Anterior cingulate cortex (tissue), 58 donors: ENCODE measurements at places on chromosomes 12 and 14.

DNA sequence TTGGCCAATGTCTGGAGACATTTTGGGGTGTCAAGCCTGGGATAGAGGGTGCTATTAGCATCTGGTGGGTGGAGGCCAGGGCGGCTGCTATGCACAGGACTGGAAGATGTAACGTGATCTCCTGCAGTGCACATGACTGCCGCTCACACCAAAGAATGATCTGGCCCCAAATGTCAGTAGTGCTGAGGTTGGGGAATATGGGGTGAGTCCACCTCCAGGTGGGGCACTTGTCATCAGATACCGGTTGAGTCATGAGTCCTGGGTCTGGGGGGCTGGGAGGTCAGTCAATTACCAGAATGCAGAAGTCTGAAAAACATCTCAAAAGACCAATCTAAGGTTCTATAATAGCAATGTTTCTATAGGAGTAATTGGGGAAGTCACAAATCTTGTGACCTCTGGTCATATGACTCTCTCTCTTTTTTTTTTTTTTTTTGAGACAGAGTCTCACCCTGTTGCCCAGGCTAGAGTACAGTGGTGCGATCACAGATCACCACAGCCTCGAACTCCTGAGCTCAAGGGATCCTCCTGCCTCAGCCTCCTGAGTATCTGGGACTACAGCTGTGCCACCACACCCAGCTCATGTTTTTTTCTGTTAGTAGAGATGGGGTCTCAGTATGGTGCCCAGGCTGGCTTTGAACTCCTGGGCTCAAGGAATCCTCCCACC lies 6.0 kb upstream of the SDSL start:
- no peak for DNase-seq

GRCh38 chr14:81485372-81485771 lies 48.3 kb downstream of the SEL1L start:
- no peak for DNase-seq

DNA sequence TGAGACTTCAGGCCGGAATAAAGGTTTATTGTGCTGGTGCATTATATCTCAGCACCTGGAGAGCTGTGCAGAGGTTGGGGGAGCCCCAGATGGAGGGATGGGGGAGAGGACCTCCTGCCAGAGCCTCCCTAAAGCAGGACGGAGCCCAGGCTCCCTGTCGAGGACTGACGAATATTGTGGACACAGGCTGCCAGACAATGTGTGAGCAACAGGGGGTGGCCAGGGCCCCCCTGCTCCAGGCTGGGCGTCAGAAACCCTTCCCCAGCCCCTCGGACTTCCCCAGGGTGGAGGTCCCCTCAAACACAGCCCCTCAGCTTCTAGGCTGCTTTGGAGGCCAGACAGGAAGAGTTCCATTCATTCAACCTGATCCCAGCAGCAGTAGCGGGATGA lies 8.0 kb downstream of the TMEM119 start:
- DNase-seq, result no peak

GRCh38 chr12:130281153-130281799 lies 56.4 kb upstream of the PIWIL1 start:
- DNase-seq, result no peak

DNA sequence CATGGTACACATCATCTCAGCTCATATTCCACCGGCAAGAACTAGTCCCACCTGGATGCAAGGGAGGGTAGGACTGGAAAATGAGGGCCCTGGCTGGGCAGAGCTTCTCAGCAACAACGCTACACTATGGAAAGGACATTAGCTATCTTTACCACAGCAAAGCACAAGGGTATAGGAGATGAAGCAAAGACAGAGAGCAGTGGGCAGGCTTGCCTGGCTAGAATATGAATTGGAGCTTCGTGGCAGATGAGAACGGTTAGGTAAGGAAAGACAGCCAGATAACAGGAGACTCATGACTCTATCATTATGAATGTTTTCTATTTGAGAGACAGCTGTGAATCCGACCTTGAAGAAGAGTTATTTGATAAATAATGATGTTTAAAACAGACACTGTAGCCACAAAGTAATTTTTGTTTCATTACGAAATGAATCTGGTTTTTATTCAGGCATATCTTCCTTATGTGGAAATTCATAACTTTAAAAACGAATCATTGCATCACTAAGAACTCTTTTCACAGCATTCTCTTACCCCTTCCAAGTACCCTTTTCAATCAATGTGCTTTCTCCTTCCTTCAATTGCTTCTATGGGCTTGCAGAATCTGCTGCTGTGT lies 59.1 kb upstream of the PCED1B start:
- no peak for DNase-seq

GRCh38 chr12:21323736-21324135 lies 11.0 kb downstream of the SLCO1A2 start:
- DNase-seq, result no peak

GRCh38 chr12:122870163-122870842 lies 25.6 kb downstream of the VPS37B start:
- DNase-seq, result no peak

DNA sequence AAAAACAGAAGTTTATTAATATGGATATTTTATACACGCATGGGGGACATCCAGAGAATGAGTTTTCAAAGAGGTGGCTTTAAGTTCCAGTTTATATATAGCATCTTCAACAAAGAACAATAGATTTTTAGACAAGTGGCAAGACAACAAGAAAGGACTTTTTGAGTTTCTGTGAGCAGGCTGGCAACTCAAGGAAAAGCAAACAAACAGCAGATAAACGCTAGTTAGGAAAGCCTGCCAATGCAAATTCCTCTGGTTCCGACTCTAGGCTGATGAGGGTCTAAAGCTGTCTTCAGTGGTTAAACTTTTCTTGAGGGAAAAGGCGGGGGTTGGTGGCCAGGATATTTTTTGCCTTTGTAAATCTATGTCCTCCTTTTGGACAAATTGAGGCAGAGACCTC lies 78.4 kb upstream of the EEA1 start:
- DNase-seq, result no peak

GRCh38 chr12:57491393-57492280 lies 3.8 kb downstream of the MARS1 start:
- DNase-seq, result no peak

DNA sequence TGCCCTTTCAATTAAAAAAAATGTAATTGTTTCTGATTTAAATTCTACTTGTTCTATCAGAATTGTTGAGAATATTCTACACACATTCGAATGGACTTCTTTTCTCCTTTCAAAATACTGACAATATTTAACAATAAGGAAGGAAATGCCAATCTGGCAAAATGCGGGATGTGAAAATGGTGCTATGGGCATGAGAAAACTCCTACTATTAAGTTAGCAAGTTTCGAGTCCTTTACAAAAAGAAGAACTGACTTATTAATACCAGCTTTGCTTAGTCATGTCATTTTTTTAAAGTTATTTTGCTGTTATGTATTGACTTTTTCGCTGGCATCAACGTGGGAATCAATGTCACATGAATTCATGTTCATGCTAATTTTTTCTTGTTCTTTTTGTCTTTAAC lies 31.7 kb upstream of the ARL1 start:
- DNase-seq, result no peak

DNA sequence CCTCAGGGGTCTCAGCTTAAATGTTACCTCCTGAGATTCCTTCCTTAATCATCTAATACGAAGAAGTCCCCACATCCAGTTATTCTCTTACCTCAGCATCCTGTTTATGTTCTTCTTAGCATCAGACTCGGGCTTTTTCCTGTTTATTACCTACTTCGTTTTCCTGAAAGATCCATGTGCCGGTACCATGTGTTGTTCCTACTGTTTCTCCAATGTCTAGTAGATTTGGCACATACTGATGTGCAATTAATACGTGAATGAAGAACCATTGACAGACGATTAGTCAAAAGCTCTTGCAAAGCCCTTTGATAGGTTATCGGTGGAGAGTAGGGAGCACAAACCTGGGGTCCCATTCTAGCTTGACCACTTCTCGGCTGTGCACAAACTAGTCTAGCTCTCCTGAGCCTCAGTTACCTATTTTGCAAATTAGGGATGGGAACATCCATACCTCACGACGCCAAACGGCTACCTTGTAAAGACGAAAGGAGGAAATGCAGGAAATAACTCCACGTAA lies 735 bp upstream of the MAPKAPK5 start:
- DNase-seq, result no peak

DNA sequence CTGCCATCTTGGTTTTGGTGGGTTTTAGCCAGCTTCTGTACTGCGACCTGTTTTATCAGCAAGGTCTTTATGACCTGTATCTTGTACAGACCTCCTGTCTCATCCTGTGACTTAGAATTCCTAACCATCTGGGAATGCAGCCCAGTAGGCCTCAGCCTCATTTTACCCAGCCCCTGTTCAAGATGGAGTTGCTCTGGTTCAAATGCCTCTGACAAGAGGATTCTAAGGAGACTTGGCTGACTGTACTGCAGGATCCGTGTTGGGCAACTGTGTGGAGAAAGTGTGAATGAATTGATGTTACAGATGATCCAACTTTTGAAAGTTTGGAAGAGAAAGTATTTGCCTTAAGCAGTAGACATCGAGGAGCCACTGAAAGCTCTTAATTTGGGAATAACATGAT lies 91.0 kb downstream of the TTLL5 start:
- no peak for DNase-seq

GRCh38 chr12:106740818-106741217 lies 33.7 kb upstream of the RIC8B start:
- no peak for DNase-seq

DNA sequence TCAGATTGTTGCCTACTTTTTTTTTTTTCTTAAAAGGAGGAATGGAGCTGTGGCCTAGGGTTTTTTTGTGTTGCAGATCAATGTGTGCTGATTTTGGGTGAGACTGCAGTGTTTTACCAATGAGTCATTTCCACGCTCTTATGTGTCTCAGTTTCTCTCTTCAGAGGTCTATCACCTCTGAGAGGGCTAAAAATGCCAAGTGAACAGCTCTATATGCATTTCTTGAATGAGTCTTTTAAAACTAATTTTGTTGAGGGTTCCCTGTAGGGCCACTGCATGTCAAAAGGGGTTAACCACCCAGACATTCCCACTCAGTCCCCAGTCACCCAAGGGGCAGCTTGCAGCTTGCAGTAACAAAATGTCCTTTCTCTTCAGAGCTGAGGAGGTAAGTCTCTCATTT lies 24.3 kb upstream of the GLIPR1L2 start:
- DNase-seq, result no peak

- DNase-seq, result no peak
Measured at GRCh38 chr12:68451261-68452077, 119.3 kb upstream of the MDM1 start.
